ENCODE measurements at places on chromosomes 11 and 22.

- DNase-seq, result no peak
These were observed 317.0 kb downstream of the BRD1 start for GRCh38 chr22:49510718-49511117.

GRCh38 chr11:57597461-57597915, at the start of gene SERPING1:
Gene SERPING1 (plus strand): TSS chr11:57597685. CDS start chr11:57598271, 586 bp downstream.
- no peak for DNase-seq

DNA sequence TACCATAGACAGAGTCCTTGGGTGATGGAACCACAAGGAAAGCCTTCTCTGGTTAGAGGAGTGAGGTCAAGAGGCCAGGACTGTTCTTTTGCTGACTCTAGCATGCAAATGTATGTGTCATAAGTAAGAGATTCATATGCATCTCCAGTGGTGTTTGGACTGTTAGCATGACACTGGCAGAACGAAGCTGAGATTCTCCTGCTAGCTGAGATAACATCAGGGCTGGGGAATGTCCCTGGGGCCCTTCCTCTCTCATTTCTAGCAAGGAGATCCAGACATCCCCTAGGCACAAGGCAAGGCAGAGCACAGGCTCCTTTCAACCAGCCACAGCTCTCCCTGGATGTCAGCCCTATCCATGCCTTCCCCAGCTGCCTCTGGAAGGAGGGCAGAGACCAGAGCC, 711.3 kb downstream of the OPCML start:
- no peak for DNase-seq

- DNase-seq, result no peak
These were observed 5.1 kb downstream of the JAML start for GRCh38 chr11:118219732-118220131.

DNA sequence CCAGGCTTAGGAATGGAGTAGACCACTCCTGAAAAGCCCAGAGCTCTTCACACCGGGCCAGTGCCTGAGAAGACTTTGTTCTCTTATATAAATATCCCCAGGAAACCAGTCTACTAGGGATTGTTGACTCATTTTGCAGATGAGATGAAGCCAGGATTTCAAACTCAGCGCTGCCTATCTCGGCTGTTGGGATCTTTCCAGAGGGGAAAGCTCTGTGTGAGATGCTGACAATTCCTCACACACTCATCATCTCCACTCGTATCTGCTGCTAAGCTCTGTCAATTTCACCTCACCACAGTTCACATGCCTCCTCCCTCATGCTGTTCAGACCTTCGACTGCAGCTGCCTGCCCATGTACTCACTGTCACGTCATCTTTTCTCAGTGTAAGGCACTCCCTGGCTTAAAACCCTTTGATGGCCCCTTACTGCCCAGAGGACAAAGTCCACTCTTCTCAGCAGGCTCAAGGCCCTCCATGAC, 12.5 kb downstream of the USH1C start:
- no peak for DNase-seq

DNA sequence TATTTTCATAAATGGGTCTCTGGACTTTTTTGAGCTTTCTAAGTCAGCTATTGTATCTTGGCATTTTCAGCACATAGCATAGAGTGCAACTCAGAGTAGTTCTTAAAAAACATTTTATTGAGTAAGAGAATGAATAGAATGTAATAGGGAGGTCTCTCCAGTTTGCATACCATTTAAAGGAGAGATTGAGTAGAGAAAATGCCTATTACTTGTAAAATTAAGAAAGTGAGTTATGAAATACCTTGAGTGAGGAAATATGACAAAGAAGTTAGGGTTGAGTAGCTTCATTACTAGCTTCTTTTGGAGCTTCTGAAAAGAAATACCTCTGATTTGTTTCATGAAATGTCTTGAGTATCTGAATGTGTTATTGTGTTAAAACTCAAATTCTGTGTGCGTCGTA, 140.0 kb downstream of the AASDHPPT start:
- DNase-seq, result no peak

GRCh38 chr11:44409558-44410236, 99.8 kb upstream of the ALX4 start:
- DNase-seq, result no peak

- no peak for DNase-seq
These were observed 16.0 kb downstream of the USP47 start for GRCh38 chr11:11857769-11858168.

DNA sequence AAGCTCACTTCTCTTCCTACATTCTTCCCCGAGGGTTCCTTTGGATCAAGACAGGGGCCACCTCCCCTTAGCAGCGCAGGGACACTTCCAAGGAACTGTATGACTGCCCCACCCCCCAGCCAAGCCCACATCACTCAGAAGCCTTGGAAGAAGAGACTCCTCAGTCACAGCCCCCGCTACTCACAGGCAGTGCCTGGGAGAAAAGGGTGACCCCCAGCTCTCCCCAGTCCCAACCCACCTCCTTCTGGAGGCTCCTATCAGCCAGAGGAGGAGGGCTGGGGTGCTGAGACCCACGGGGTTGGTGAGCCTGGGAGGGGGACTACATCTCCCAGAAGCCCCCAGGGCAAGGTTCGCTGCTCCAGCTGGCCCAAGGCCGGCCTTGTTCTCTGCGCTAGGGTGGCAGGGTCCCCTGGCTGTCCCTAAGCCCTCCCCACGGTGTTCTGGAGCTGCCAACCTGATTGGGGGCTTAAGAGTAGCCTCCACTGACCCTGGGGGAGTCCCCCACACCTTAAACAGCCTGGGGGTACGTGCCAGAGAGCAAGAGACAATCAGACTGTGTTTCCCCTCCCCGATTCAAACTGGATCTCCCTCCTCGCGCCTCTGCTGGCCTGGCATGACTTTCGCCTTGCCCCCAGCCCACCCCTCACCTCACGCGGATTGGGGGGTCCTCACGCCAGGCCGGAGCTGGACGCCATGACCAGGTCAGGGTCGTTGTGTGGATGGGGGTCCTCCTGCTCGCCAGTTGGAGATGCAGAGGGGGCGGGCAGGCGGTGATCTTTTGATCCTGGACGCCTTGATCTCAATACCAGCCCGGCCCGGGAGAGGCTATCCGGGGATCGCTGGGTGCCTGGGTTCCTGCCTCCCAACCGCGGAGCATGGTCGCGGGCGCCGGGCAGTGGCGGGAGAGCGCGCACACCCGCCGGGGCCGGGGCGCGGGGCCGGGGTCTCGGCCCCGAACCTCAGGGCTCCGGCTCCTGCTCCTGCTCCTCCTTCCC, 838 bp downstream of the BCL9L start:
- no peak for DNase-seq

GRCh38 chr22:48860557-48860956, 967.1 kb downstream of the BRD1 start:
- no peak for DNase-seq

DNA sequence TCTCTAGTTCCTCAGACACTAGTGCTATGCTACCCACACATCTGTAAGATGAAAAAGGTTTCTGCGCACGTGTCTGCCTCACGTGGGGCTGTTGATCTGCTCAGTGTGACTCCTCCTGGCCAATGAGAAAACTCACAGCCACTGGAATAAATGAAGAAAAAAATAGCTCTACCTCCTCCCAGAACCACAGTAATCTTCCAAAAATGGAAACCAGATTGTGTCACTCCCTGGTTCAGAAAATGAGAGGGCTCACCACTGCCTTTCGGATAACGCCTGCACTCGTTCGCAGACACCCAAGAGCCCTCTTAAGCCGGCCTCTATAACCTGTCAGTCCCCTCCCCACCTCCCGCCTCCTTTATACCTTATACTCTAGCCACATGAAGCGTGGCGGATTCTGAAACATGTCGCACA, 5.1 kb downstream of the APBB1 start:
- no peak for DNase-seq

- no peak for DNase-seq
These were observed 2.3 kb downstream of the STT3A start for GRCh38 chr11:125594958-125595357.

GRCh38 chr11:92979176-92979575, 9.7 kb downstream of the MTNR1B start:
- no peak for DNase-seq
